ENCODE measurements at places on chromosomes 2 and 18.

- no peak for DNase-seq
These were observed 83.8 kb upstream of the TLK1 start for GRCh38 chr2:171244466-171244969.

DNA sequence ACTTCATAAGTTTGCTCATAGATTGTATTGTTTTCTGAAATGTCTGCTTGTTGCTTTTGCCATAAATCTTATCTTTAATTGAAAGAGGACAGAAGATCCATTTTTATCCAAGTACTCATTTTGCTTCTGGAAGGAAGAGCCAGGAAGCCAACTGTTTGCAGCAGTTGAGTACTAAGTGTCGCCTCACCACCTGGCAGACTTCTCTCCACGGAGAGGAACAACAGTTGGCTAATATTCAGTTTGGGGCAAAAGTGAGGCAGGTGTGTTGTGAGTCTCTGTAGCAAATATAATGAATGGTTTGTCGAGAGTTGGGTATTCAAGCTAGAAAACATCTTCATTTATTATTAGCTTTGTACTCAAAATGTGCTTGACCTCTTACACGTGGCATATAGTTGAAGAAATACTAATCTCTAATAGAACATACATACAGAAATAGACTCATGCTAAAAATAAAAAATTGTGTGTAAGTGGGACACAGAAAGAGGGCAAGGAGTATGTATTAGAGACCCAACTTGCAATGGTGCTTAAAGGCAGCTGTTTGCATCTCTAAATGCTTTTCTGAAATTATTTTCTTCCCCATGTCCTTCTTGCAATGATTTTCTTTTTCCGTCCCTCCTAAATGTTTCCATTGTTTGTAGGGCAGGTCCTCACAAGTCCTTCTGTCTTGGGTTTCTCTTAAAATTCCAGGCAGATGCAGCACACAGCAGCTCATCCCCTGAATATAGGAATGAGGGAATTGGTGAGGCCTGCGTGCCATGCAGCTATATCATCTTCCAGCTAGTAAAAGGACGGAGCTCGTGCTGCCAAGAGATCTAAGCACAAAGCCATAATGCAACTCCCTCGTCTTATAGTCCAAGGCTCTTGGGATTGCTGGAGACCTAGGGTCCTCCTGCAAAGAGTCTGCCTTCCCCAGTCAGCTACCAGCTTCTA, 44.8 kb upstream of the MAP3K20 start:
- no peak for DNase-seq

- DNase-seq = no peak
These were observed 9.3 kb downstream of the RHOB start for GRCh38 chr2:20456116-20456571.

- no peak for DNase-seq
These were observed 100.9 kb upstream of the SETBP1 start for GRCh38 chr18:44579745-44580144.

DNA sequence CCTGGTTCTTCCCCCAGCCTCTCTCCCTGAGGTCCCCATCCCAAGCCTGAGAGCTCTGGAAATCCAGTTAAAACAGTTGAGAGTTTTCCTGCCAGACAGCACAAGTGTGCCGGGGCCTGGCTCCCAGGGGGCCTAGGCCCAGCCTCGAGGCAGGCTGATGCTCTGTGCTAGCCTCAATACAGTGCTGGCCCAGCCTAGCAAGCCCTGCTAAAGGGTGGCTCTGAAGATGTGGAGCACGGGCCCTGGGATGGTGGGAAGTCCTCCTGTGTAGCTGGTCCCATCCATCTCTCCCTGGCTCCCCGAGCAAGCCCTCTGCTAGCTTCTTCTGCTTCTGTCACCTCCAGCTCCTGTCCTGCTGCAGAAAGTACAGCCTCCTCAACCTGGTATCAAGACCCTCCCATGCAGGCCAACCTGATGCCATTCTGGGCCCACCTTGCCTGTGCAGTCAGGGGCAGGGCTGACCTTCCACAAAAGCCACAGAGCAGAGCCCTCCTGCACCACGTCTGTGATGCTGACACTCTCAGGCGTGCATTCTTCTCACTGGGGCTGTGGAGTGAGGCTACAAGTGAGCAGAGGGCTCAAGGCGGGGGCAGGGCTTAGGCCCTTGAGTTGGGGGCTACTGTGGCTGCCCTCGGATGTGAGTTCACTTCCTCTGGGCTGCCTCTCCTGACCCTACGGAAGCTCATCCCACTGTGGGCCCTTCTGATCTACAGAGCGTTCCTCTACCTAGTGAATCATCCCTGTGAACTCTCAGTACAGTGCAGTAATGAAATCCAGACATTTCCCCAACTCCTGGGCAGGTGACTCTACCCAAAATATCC, 60.1 kb upstream of the LAPTM4A start:
- DNase-seq = no peak

- no peak for DNase-seq
These were observed 92.4 kb downstream of the ZNF236 start for GRCh38 chr18:76914796-76915195.

DNA sequence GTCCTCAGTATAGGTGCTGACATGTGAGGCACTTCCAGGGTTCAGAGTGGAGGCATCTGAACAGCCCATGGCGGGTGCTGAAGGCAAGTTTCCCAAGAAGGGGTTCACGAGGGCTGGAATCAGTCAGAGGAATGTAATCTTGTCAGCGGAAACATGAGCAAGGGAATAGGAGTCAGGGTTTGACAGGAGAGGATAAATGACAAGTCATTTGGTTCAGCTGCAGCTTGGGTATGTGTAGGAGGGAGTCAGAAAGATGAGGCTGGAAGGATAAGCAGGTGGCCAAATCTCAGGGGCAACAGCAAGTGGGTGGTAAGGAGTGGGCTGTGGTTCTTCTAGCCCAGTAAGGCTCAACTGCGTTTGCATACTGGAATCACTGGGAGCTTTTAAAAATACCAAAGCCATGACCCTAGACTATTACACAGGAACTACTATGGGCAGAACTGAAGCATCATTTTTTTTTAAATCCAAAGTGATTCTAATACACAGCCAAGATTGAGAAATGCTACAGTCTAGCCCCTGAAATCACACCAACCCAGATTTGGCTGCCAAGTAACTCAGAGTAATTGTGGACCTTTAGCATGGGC, 41.8 kb upstream of the NAB1 start:
- no peak for DNase-seq

- peak; percentile 62 for DNase-seq
These were observed 41.2 kb downstream of the RALBP1 start for GRCh38 chr18:9516437-9517064.

GRCh38 chr2:233061591-233062450, 1.7 kb downstream of the INPP5D start:
- DNase-seq = no peak

Data from CD4-positive, alpha-beta T cell (primary cell).